ENCODE measurements at places on chromosomes 7 and 10.

GRCh38 chr7:123824754-123825067, 20.3 kb upstream of the HYAL4 start:
- DNase-seq = no peak

GRCh38 chr10:61973906-61974305, 72.4 kb downstream of the ARID5B start:
- no peak for DNase-seq

DNA sequence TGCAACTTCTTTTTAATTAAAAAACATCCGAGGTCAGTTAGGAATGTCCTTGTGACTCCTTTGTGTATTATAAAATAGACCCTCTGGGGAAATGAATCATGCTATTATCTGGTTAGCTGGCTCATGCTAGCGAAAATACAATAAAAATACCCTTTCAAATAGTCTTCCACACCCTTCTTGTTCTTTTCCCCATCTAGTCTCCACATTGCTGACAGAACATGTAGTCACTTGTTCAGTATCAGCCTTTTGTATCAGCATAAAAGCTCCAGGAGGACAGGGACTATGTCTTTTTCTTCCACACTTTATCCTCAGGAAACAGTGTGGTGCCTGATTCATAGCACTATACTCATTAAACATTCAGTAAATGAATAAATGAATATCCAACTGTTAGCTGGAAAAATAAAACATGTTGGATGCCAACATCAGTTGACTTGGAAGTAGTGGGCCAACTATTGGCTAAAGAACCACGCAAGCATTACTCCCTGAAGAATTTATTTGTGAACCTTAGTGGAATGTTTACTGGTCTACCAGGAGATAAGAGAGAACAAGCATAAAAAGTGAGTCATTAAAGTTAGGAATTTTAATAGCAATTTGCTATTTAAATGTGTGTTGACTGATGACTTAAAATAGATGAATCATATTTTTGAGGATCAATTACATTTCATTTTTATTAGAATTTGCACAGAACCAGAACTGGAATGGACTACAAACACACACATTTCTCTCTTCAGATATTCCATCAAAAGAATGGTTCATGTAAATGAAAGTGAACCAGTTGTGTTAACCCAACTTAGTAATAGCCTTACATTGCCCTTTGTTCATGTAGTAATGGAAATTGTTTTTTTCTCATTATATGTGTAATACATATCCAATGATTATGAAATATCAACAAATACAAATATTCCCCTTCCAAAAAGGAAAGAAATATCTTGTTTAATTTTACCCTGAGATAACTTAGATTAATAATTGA, 129.6 kb downstream of the DKK1 start:
- peak; percentile 94 for DNase-seq

- DNase-seq = no peak
These were observed 129.2 kb downstream of the TES start for GRCh38 chr7:116339564-116339963.

DNA sequence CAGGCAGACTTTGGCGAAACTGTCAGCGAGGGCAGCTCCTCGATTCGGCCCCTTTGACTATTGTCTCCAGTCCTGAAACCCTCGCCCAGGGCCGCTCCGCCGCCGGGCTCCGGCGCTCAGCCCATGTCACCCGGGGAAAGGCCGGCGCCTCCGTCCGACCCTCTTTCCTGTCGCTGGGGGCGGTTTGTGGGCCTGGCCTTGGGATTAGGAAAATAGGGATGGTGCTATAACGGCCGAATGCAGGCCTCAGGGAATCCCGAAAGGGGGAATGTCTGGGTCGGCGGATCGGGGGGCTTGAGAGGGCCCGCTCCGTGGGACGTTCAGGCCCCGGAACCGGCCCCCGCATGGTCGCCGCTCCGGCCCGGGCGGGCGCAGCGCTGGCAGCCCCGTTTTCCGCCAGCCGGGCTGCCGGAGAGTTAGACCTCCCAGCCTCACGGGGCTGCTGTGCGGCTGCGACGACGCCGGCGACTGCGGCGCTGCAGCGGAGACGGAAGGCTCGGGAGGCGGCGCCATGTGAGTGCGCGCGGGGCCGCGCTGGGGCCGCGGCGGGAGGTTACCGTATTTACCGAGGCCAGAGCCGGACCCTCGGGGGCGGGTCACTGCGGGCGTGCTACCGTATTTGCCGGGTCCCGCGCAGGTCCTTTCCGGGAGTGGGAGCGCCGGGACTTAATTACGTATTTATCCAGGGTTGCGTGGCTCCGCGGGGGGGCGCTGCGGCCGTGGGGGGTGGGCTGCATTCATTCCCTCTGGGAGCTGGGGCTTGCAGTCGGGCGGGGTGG, 25.9 kb downstream of the ZNF775 start:
- DNase-seq = peak; percentile 49

- no peak for DNase-seq
These were observed 49.5 kb upstream of the EBF3 start for GRCh38 chr10:130013335-130014262.

DNA sequence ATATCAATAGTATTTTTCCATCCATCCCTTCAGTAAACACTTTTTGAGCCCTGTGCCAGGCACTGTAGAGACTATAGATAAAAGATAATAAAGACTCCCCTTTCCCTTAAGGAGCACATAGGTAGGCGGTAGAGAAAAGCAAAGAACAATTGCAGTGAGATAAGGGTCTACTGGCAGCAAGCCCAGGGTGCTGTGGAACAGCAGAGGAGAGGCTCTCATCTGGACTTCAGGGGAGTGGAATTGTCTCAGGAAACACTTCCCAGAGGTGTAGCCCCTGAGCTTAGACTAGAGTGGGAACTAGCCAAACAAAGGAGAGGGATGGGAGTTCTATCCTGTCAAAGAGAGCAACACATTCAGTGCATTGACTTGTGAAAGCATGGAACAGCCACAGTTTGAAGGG, 102.0 kb downstream of the NRF1 start:
- DNase-seq = no peak
